Immature natural killer cell (primary cell): ENCODE measurements at places on chromosomes 6 and 20.
A peak's percentile ranks its signal among the peaks of the same experiment; 100 is the strongest.

DNA sequence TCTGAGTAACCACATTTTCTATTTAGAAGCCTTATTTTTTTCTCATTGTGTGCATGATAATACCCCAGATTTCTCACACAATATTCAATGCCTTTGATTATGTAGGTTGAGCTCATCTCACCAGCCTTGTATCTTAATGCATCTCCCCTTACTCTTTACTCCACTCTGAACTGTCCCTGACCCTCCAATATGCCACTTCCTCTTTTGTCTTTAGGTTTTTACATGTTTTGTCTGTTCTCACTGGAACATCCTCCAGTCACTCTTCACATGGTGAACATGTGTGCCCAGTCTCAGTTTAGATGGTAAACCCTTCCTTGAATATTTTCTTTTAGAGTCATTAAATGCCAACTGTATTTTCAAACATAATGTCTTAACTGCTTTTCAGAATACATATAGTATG lies 392.9 kb upstream of the IMPG1 start:
- DNase-seq: no peak

GRCh38 chr20:41169162-41169690 lies 31.9 kb downstream of the PLCG1 start:
- DNase-seq: no peak

DNA sequence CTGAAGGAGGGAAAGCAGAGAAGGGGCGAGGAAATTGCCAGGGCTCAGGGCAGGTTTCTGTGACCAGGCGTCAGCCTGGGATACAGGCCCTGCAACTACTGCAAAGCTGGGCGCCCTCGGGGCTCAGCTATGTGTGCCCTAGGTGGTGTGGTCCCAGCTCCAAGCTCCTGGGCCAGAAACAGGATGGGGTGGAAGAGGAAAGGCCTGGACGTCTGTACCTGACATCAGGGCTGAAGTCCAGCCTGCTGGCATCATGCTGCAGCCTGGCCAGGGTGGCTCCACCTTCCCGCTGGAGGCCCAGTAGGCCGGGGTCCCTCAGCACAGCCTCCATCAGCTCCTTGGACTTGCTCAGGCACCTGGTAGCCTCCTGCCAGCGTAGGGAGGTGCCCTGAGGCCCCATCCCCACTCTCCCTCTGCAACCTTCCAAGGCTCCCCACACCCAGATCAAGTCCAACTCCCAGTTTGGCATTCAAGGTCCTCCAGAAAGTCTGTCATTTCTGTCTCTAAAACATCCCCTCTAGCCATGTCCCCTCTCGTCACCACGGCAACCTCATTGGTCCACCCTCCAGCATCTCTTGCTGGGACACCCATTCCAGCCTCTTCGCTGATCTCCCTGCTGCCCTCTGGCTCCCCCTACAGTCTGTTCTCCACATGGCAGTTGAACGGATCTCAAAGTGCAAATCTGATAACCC lies 38.2 kb downstream of the KIAA1755 start:
- peak; percentile 36 for DNase-seq

DNA sequence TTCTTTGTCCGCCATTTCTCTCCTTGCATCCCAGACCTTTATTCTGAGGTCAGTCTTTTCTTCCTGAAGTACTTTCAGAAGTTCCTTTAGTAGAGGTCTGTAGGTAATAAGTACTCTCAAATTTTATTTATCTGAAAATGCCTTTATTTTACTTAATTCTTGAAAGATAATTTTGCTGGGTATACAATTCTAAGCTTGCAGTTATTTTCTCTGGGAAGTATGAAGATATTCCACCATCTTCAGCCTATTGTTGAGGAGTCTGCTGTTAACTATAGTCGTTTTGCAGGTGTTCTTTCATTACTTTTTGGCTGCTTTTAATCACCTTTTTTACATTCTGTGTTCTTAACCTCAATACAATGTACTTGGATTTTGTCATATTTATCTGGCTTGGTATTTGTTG lies 13.5 kb upstream of the FNDC1 start:
- no peak for DNase-seq

- DNase-seq: no peak
These were observed 137.2 kb downstream of the BACH2 start for GRCh38 chr6:90159452-90159851.

- DNase-seq: peak; percentile 83
These were observed 5.6 kb downstream of the TAGAP start for GRCh38 chr6:159038914-159039884.

DNA sequence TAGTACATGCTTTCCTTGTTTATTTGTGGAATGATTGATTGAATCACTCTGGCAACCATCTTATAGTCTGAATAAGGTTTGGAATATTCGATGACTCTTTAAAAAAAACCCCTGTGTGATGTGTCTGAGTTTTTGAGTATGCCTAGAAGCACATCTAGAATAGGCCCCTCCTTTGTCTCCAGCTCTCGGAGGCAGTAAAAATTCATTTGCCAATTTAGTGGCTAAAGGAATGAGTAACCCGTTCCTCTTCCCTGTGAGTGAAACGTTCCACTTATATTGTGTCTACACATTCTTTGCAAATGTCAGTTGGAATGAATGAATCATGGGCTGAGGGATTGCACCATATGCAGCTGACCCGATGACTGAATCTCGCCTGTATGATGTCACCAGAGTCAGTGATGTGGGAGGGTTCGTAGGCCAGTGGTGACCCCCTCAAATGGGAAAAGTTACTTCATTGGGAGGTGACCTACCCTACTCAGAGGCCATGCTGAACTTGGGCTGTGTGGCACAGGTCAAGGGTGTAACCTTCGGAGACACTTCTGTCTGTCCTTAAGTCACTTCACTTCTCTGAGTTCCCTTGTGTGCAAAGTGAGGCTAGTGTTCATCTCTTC lies 21.6 kb downstream of the MOCS3 start:
- DNase-seq: no peak

GRCh38 chr6:29946223-29947076 lies 4.1 kb downstream of the HLA-A start:
- DNase-seq: peak; percentile 29

DNA sequence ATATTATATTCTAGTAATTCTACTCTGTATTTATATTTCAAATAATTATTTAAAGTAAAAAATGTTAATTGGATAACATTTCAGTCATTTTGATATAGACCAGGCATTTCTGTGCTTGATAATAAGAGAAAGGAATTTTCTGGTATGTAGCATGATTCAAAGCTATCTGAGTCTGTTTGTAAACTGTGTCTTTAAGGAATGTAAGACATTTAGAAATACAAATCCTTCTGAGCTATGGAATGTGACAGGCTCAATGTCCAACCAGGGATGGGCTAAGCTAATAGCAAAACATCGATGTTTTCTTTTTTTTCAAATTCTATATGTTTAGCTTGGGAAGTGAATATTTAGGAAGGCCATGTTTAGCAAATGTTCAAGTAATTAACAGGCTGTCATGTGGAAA lies 41.5 kb upstream of the FAM83B start:
- DNase-seq: no peak

GRCh38 chr6:170292111-170292406 lies 1.2 kb upstream of the DLL1 start:
- DNase-seq: no peak

DNA sequence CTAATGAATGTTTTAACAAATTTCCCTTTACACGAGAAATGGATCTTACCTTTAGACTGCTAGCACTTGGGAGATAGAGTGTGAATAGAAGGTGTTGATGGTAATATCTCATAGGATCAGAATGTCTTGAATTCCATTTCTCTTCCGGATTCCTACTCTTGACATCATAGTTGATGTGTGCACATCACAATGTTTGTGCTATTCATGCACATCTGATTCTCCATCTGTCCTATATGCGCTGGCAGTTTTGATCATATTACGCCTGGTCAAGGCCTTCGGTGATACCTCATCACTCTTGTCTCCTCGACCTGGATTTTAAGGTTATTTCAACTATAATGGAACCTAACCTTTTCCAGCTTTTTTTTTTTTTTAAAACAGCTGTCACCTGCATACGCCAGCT lies 16.8 kb upstream of the ACAT2 start:
- no peak for DNase-seq
